ENCODE measurements at places on chromosomes 11 and 22.
A peak's percentile ranks its signal among the peaks of the same experiment; 100 is the strongest.

DNA sequence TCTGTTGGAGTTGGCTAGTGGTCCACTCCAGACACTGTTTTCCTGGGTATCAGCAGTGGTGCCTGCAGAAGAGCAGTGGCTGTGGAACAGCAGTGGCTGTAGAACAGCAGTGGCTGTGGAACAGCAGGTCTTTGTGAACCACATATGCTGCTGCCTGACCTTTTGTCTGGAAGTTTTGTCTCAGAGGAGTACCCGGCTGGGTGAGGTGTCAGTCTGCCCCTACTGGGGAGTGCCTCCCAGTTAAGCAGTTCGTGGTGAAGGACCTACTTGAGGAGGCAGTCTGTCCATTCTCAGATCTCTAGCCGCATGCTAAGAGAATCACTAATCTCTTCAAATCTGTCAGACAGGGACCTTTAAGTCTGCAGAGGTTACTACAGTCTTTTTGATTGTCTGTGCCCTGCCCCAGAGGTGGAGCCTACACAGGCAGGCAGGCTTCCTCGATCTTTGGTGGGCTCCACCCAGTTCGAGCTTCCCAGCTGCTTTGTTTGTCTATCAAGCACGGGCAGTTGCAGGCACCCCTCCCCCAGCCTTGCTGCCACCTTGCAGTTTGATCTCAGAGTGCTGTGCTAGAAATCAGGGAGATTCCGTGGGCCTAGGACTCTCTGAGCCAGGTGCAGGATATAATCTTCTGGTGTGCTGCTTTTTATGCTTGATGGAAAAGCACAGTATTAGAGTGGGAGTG lies 89.1 kb upstream of the TRIM48 start:
- no peak for DNase-seq

- DNase-seq: no peak
These were observed 9.2 kb upstream of the FAM83F start for GRCh38 chr22:39985383-39986035.

DNA sequence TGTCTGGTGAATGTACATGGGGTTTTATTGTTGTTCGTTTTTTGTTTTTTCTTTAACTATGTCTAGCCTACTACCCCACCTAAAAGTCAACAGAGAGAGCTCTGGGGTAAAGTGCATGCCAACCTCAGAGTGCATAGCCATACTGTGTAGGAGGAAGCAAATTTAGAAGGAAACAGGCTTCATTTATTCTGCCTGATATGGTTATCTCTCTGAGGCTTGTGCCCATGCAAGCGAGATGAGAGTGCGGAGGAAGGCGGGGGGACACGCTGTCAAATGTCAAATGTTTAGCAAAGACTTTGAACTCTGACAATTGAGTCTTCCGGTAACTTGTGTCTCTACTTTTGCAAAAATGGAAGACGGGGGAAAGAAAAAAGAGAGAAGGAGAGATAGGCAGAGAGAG lies 295.5 kb downstream of the ETS1 start:
- no peak for DNase-seq

GRCh38 chr11:16783321-16783801 lies 44.9 kb downstream of the C11orf58 start:
- no peak for DNase-seq

GRCh38 chr11:9005087-9005486 lies 1.3 kb upstream of the NRIP3 start:
- no peak for DNase-seq

- no peak for DNase-seq
These were observed 22.0 kb upstream of the FGF4 start for GRCh38 chr11:69797156-69797555.

GRCh38 chr11:69718147-69718546 lies 14.3 kb upstream of the FGF19 start:
- DNase-seq: no peak

DNA sequence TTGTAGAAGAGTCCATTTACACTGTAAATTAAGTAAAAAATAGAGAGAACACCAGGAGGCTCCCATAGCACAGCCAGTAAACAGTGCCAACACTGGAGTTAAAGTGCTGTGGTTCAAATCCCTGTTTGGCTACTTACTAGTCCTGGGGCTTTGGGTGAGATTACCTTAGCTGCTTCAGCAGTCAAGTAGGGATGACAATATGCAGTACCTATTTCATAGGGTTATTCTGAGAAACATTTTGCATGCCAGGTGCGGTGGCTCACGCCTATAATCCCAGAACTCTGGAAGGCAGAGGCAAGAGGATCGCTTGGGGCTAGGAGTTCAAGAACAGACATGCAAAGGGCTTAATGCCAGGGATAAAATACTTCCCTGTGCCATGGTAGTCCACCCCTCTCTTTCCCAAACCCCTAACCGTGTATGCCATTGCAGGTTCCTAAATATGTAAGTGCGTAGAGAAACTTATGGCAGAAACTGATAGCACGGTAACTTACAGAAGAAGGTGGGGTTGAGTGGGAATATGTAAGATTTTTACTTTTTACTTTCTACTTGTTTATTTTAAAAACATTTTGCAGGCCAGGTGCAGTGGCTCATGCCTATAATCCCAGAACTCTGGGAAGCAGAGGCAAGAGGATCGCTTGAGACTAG lies 86.4 kb upstream of the PICALM start:
- DNase-seq: peak; percentile 70

- no peak for DNase-seq
These were observed 719 bp downstream of the TALDO1 start for GRCh38 chr11:748007-748359.
